ENCODE measurements at places on chromosomes 16 and 17.

DNA sequence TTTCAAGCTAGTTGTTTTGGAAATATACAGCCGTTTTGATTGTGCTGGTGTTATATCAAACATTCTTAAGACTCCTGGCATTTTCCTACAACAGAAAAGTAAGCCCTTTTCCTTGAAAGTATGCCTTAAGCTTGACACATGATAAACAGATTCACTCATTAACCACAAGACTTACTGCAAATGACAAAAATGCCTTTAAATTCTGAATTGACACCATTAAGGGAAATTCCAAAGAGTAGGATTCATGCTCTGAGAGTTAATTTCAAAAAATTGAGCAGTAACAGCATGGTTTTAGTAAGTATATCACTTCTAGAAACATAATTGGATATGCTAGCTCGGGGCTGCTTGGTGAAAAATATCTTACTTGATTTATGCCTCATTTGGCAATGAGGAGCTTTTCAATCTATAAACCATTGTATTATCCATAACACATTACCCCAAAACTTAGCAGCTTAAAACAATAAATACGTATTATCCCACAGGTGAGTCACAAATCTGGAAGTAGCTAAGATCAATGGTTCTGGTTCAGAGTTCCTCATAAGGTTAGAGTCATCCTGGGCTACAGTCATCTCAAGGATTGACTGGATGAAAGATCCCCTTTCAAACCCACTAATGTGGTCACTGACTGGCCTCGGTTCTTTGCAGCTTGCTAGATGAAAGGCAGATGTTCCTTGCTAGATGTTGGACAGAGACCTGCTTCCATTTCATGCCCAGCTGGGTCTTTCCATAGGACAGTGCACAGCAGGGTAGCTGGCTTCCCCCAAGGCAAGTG lies 8.2 kb upstream of the PHAF1 start:
- no peak for DNase-seq

- DNase-seq = no peak
Observed at GRCh38 chr16:7482032-7482431, 149.4 kb downstream of the RBFOX1 start.

- DNase-seq = peak; percentile 48
Observed at GRCh38 chr16:13733561-13733960, 186.4 kb upstream of the ERCC4 start.

GRCh38 chr16:8915722-8916301 lies 33.7 kb downstream of the LITAFD start:
- no peak for DNase-seq

GRCh38 chr17:16975744-16976625 lies 4.1 kb upstream of the TNFRSF13B start:
- DNase-seq = no peak

DNA sequence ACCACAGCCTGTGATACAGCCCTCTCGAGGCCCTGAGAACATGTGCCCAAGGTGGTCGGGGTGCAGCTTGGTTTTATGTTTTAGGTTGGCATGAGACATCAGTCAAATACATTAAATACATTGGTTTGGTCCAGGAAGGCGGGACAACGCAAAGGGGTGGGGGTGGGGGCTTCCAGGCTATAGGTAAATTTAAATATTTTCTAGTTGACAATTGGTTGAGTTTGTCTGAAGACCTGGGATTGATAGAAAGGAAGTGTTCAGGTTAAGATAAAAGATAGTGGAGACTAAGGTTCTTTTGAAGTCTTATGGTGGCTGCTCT lies 1.2 kb upstream of the ZKSCAN2 start:
- no peak for DNase-seq

- peak; percentile 54 for DNase-seq
Observed at GRCh38 chr17:65678546-65678945, 117.1 kb upstream of the AXIN2 start.

GRCh38 chr17:11023639-11024479 lies 186.0 kb upstream of the PIRT start:
- DNase-seq = no peak

- no peak for DNase-seq
Observed at GRCh38 chr16:87832137-87832527, 37.2 kb downstream of the SLC7A5 start.

GRCh38 chr16:9039210-9039609 lies 52.2 kb upstream of the HAPSTR1 start:
- DNase-seq = no peak

DNA sequence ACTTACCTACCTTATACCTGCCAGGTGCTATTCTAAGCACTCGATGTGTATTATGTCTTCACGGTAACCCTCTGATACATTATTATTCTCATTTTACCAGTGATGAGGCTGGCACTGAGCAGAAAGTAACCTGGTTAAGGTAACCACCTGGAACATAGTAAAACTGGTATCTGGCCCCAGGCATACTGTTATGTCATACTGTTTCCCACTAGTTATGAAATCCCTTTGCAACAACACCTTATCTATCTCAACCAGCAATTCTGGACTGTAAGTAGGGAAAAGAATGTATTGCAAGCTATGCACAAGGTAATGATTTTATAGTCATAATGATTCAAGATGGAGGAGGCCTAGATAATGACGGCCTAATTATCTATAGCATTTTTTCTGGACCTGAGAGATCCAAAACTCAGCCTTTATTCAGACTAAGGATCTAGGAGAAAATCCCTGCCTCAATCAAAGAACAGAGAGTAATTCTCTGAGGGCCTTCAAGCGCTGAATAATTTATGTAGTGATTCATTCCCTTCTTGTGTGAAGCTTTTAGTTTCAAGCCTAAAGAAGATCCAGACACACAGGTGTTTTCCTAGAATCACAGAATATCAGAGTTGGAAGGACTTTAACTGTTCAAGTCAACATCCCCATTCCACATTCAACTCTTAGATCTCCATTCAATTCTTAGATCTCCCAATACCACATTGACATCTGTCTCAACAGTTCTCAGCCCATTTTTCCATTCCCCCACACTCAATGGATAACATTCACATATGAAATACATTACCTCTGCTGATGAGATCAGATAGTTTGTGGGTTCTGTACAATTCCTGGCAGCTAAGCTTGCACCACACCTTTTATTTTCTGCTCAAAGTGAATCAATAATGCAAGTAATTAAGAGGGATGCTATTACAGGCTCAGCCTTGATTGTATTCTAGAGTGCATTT lies 14.9 kb upstream of the MMD start:
- DNase-seq = no peak

DNA sequence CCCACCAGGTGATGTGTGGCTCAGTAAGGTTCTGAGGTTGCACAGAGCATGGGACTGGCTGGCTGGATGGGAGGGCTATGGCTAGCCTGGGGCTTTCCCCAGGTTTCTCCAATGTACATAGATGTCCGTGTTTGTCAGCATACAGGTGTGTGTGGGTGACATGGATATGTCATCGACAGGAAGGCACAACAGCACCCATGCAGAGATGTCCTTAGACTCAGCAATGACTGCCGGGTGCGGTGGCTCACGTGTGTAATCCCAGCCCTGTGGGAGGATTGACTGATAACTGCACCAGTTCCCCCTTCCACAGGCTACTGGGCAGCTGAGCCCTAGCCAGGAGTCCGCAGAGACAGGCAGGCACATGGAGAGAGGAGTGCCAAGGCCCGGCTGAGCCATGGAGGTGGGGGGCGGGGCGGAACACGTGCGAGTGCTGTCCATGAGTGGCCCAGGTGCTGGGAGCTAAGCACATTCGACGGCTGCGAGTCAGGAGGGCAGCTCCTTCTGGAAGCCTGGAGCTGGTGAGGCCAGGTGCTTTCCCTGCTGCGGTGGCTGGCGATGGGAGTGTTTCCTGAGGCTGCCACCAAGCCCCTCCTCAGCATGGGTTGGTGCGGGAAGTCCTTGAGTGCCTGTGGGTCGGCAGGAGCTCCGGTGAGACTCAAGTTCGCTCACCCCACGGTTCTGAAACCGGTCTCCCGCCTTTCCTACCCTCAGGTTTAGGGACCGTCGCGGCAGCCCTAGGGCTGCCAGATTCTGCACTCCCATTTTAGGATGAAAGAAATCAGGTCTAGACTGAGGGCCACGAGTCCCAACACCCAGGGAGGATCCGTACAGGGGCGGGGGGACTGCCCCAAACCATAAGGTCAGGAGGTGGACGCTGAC lies 858 bp upstream of the ASPSCR1 start:
- DNase-seq = no peak

DNA sequence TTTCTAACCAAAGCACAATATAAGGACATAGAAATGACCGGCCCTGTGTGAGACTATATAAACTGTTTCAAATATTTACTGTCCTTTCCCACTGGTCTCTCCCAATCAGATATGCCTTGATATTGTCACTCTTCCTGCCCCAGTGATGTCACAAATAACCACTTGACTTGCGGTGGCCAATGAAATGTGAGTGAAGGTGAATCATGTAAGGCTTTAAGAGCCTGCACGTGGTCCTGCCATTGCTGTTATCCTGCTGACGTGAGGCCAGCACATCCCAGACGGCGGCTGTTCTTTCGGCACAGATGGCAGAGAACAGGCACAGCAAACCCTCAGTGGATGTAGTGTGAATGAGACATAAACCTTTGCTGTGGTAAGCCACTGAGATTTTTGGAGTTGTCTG lies 5.4 kb upstream of the KLHL11 start:
- no peak for DNase-seq

- peak; percentile 61 for DNase-seq
Observed at GRCh38 chr17:29567554-29568330, 759 bp upstream of the TP53I13 start.

DNA sequence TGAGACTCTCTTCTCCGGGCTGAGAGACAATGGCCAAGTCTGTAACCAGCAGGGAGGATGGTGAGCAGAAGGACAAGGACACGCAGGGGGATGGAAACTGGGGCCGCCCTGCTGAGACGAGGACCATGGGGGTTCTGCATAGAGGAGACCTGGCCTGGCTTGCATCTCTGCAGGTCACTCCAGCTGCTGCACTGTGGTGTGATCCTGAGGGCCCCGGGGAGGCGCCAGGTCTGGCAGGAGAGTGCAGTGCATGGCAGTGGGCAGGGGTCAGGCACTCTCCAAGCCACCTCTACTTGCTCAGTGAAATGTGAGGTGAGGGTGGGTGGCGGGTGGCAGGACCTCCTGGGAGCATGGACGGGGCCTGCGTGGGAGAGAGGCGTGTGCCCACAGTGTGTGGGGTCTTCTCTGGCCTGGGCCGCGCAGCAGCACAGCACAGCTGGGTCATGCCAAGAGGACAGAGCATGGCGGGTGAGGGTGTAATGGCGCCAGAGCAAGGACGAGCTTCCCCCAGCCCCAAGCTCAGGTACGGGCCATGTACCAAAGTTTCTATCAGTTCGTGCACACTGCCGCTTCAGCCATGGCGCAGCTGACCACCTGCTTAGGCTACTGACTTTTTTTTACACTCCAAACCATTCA lies 43.1 kb downstream of the KLHDC4 start:
- no peak for DNase-seq

- DNase-seq = no peak
Observed at GRCh38 chr17:30393491-30393890, 14.8 kb downstream of the CPD start.

GRCh38 chr17:31357839-31358394 lies 33.6 kb upstream of the RAB11FIP4 start:
- DNase-seq = no peak

DNA sequence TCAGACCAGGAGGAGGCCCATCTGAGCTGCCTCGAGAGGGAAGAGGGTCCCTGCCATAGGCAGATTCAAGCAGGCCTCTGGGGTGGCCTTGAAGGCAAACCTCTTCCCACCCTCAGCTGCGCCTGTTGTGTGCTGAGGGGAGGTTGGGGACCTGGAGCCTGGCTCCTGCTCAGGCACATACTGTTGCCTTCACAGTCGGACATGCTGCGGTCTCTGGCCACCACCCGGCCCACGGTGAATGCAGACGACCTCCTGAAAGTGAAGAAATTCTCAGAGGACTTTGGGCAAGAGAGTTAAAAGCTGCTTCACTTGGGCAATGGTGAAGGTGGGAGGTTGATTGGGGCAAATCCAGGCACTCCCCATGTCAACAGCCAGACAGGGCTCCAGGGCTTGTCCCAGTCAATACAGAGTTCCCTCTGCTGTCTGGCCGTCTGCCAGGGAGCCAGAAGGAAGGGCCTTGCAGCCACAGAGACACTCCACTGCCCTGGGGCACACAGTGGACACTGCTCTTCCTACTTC lies 6.3 kb downstream of the PDF start:
- no peak for DNase-seq

DNA sequence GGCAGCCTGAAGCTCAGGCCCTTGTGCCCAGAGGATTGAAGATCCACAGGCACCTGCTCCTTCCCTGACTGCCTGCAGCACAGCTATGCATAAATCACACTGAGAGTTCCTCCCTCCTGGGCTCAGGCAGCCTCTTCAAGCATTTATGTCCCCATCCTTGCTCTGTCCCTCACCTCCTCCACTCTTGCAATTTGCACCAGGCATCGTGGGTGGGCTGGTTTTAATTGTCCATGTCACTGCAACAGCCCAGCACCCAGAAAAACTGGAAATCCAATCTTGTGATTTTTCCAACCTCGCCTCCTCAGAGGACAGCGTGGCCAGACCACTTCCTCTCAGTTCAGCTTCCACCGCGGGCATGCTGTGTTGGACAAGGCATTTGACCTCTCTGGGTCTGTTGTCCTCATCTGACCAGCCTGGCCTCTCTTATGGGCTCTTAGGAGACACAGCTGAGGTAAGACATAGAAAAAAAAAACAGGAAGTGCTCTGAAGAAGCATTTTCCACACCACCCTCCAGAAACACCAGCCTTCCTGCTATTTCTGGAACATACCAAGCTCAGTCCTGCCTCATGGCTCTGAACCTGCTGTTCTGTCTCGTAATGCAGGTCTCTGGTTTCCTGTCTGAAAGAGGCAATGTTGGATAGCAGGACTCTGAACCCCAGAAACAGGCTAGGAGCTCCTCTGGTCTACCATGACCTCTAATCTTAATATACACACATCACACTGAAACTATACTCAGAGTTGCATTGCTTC lies 8.3 kb downstream of the TMEM114 start:
- DNase-seq = no peak

- peak; percentile 45 for DNase-seq
Observed at GRCh38 chr17:5825717-5826330, 241.5 kb upstream of the NLRP1 start.

- DNase-seq = no peak
Observed at GRCh38 chr16:53911513-53911912, 207.6 kb downstream of the FTO start.

GRCh38 chr17:65741710-65742109 lies 180.3 kb upstream of the AXIN2 start:
- no peak for DNase-seq

- no peak for DNase-seq
Observed at GRCh38 chr16:3965781-3966582, 85.5 kb upstream of the CREBBP start.

DNA sequence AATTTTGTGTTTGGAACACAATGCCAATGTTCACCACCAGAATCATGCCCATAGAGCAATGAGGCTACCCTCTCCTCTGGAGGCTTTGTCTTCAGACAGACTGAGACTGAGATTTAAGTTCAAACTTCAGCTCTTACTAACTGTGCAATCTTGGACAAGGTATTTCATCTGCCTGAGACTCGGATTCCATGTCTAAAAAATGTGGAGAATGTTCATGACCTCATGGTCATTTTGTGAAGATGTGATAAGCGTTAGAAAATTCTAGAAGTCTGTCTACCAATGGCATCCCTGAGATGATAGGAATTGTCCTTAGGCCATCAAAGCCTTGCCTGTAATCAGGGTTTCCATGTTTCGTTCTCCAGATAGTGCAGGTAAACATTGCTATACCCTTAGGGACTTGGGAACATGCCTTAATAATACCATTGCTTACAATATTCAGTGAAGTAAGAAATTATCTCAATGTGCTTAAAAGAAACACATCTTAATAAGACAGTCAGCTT lies 388.2 kb upstream of the MAF start:
- no peak for DNase-seq
